ENCODE measurements at places on chromosomes 5 and 9.

DNA sequence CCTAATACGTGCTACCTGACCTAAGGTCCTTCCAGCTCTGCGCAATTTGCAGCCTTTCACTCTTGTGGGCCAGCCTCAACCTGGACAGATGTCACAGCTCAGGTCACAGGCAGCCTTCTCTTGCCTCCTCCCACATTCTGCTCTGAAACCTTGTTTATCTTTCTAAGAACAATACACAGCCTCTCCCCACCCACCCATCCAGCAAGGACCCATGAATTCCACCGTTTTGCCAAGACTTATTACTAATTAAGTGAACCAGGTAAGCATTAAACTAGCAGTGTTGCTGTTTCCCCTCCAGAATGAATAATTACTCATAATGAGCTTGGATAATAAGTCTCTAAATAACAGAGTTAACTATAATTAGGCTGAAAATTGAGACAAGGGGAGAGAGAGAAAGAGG is 11.0 kb downstream of the FABP6 start:
- no peaks in the 10 kb centered on the region for H3K27me3 ChIP-seq
- no peak for DNase-seq
- no peaks in the 10 kb centered on the region for H3K36me3 ChIP-seq
- H3K4me1 ChIP-seq: no peaks in the 10 kb centered on the region
- no peak overlapping the region for H3K27ac ChIP-seq

DNA sequence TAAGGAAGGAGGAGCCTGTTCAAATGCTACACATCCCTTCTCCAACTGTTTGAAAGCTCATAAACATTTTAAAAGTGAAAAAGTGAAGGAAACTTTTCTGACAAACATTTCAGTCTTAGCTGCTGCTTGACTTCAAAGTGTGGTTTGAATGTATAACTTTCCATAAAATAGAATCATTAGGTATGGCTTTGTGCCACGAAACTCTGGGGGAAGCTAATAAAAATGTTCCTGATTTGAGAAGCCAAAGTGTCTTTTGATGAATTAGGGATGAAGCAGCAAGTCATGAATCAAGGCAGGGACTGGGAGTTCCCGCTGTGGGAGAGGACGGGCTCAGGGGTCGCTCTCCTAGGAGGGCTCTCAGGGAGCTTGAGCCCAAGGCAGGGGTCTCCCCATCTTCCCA is 15.3 kb downstream of the MVB12B start:
- H3K4me3 ChIP-seq: no peak overlapping the region
- H3K4me1 ChIP-seq: peaks cover 21% of the 10 kb centered on the region
- H3K27me3 ChIP-seq: no peaks in the 10 kb centered on the region
- no peak overlapping the region for H3K27ac ChIP-seq
- peaks cover 13% of the 10 kb centered on the region for H3K36me3 ChIP-seq

DNA sequence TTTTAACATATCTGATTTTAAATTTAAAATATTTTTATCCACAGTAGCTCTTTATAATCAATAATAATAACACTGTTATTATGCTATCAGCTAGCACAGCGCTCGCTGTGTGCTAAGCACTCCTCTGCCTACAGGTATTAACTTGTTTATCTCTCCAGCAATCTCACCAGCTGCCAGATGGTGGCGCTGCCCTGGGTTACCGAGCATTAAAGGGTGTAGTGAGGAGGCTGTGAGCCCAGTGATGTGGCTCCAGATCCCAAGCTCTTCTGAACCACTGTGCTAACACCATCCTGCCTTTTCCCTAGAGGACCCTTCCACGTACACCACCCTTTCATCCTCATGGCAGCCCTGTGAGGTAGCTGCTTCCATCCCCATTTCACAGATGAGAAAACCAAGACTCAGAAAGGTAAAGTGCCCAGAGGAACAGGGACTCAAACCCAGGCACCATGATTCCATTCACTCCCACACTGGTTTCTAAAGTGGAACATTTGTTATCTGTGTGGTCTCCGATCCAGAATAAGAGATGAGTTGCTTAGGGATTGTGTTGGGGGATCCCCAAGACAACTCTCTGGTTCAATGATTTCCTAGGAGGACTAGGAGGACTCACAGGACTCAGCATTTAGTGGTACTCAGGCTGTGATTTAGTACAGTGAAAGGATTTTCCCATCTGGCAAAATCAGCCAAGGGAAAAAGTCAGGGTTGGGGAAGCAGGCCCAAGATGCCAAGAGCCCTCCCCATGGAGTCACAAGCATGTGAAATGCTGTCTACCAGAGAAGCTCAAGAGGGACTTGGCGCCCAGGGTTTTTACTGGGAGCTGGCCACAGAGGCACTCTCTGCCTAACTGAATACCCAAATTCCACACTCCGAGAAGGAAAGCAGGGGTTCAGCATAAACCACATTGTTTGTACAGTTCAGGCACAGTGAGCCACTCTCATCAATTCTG is 7.0 kb downstream of the IGFBPL1 start:
- H3K27ac ChIP-seq: no peak overlapping the region
- H3K4me1 ChIP-seq: no peaks in the 10 kb centered on the region
- H3K36me3 ChIP-seq: no peaks in the 10 kb centered on the region
- DNase-seq: no peak
- no peaks in the 10 kb centered on the region for H3K27me3 ChIP-seq

GRCh38 chr5:160423099-160423498 is 1.4 kb downstream of the PTTG1 start:
- no peak overlapping the region for H3K4me3 ChIP-seq
- H3K36me3 ChIP-seq: no peaks in the 10 kb centered on the region
- H3K4me1 ChIP-seq: no peaks in the 10 kb centered on the region
- no peak for DNase-seq
- H3K27ac ChIP-seq: no peak overlapping the region
- H3K27me3 ChIP-seq: no peaks in the 10 kb centered on the region

GRCh38 chr9:35738924-35739323 is 6.5 kb downstream of the CREB3 start:
- no peak overlapping the region for H3K27ac ChIP-seq
- H3K4me1 ChIP-seq: no peaks in the 10 kb centered on the region
- DNase-seq: no peak

DNA sequence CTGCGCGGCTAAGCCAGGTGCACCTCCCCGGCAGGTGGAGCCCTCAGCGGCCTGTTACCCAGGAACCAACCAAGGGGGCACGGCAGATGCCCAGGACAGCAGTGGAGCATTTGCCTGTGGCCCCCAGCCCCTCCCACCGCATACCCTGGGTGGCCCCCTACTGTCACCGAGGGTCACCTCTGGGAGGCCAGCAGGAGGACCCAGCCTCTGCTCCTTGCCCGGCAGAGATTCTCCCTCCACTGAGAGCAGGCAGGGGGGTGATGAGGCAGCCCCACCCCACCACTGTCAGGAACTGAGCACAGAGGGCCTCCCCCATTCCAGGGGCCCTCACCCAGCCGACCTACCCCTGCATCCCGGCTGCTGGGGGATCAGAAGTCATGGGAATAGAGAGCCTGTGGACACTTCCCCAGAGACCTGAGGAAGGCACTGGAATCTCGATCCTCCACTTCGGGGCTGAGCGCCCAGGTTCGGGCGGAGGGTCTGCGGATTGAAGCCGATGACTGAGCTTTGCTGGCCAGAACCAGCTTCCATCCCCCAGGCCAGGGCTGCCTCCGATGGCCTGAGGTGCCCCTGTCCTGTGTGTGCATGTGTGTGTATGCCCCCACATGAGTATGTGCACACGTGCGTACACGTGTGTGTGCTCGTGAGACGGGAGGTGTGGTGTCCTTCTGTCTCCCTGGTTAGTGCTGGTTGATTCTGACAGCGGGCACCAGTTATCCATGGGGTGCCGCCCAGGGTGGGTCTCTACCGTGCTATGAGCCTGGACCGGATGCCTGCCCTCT is at the start of gene QRFP:
TSS of gene QRFP (minus strand) at position 580 of the 782 bp plus-strand sequence. CDS start 2,974 bp downstream, outside the sequence.
- no peaks in the 10 kb centered on the region for H3K27me3 ChIP-seq
- DNase-seq: no peak

DNA sequence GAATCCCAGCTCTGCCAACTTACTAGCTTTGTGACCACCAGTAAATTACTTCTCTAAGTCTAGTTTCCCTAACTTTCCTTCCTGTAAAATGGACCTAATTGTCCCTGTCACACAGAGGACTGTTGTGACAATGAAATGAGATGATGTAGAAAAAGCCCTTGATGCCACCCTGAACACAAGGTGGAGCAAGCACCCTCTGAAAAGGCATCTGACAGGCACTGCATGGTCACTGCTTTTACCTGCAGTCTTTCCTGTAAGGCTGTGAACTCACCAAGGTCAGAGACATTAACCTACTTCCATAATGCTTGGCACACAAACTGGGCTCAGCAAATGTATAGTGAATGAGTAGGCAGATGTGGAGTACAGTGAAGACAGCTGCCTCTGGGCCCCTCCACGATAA is 6.1 kb downstream of the SLC31A2 start:
- no peak overlapping the region for H3K27ac ChIP-seq
- peaks cover 19% of the 10 kb centered on the region for H3K36me3 ChIP-seq
- no peak overlapping the region for H3K4me3 ChIP-seq
- peaks cover 12% of the 10 kb centered on the region for H3K4me1 ChIP-seq
- no peaks in the 10 kb centered on the region for H3K27me3 ChIP-seq
- no peak for DNase-seq

Measured in liver (tissue), 10 donors.